ENCODE measurements at places on chromosomes 1 and 21. TPM values are rescaled to one million over a fixed set of nuclear protein-coding genes. Genes with fewer than 3 reads are reported as not detected.

Gene SEMA4A
- total RNA-seq: 12.1 TPM

Gene ANKRD35
- 12.9 TPM for total RNA-seq

Gene SYT6
- 0.10 TPM for total RNA-seq

Gene PLA2G2D
- total RNA-seq: not detected

Gene C1orf141
- not detected for total RNA-seq

Gene DCDC2B
- total RNA-seq: not detected

Gene MAP3K21
- total RNA-seq: 1.5 TPM

Gene FMOD
- 31.9 TPM for total RNA-seq

Gene SPATA21
- not detected for total RNA-seq

Gene BARHL2
- not detected for total RNA-seq

Gene SELE
- total RNA-seq: 14.0 TPM

Gene GNG4
- total RNA-seq: 1.6 TPM

Gene RAD54L
- total RNA-seq: 4.6 TPM

Gene COL11A1
- 24.6 TPM for total RNA-seq

Gene KCNN3
- total RNA-seq: 0.99 TPM

Gene LENEP
- not detected for total RNA-seq

Gene CFAP107
- total RNA-seq: not detected

Gene DMRTA2
- total RNA-seq: not detected

Gene RIMKLA
- total RNA-seq: 0.10 TPM

Gene MPZ
- 26.5 TPM for total RNA-seq

Gene CTSE
- total RNA-seq: 0.20 TPM

Gene OR2AK2
- total RNA-seq: not detected

Gene MARK1
- 7.6 TPM for total RNA-seq

Gene ADAMTSL4
- total RNA-seq: 22.1 TPM

Gene PCP4
- not detected for total RNA-seq

Gene RIMS3
- total RNA-seq: 0.59 TPM

Gene SF3B4
- total RNA-seq: 12.2 TPM

Gene OR14K1
- total RNA-seq: not detected

Gene ELF3
- 14.0 TPM for total RNA-seq

Gene SPRR2E
- 16.7 TPM for total RNA-seq

Gene PDE9A
- total RNA-seq: 3.4 TPM

Gene SPRR3
- 0.69 TPM for total RNA-seq

Gene HEYL
- 5.2 TPM for total RNA-seq

Gene SPATA46
- not detected for total RNA-seq

Gene EDARADD
- 3.0 TPM for total RNA-seq

Gene ASPM
- total RNA-seq: 16.6 TPM

Gene SH2D2A
- 0.89 TPM for total RNA-seq

Gene CRABP2
- 72.5 TPM for total RNA-seq

Gene HCN3
- total RNA-seq: 1.7 TPM

Gene HSD3B2
- 0.20 TPM for total RNA-seq
